SJCRH30 (cell line): ENCODE measurements at places on chromosomes 16 and 17.

DNA sequence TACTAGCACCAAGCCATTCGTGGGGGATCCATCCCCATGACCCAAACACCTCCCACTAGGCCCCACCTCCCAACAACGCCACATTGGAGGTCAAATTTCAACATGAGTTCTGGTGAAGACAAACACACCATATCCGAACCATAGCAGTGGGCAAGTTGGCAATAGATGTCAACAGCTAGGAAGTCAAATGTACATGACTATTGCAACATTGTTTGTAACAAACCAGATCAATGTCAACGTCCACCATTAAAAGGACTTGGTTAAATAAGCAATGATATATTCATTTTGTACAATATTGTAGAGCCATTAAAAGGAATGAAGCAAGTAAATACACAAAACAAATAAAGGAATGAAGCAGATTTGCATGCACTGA lies 26.5 kb upstream of the CIITA start:
- no peak overlapping the region for H3K27ac ChIP-seq
- no peak overlapping the region for H3K4me3 ChIP-seq
- H3K36me3 ChIP-seq, result no peaks in the 10 kb centered on the region
- no peak for DNase-seq
- no peaks in the 10 kb centered on the region for H3K4me1 ChIP-seq

GRCh38 chr17:29546830-29547229 lies 20.0 kb downstream of the ABHD15 start:
- DNase-seq, result no peak
- no peaks in the 10 kb centered on the region for H3K27me3 ChIP-seq
- peaks cover 29% of the 10 kb centered on the region for H3K4me1 ChIP-seq
- no peak overlapping the region for H3K4me3 ChIP-seq
- peaks cover 24% of the 10 kb centered on the region for H3K36me3 ChIP-seq

GRCh38 chr17:62931101-62931500 lies 34.9 kb upstream of the TANC2 start:
- H3K36me3 ChIP-seq, result no peaks in the 10 kb centered on the region
- H3K27me3 ChIP-seq, result no peaks in the 10 kb centered on the region
- no peak overlapping the region for H3K4me3 ChIP-seq
- no peak overlapping the region for H3K27ac ChIP-seq
- no peaks in the 10 kb centered on the region for H3K4me1 ChIP-seq

DNA sequence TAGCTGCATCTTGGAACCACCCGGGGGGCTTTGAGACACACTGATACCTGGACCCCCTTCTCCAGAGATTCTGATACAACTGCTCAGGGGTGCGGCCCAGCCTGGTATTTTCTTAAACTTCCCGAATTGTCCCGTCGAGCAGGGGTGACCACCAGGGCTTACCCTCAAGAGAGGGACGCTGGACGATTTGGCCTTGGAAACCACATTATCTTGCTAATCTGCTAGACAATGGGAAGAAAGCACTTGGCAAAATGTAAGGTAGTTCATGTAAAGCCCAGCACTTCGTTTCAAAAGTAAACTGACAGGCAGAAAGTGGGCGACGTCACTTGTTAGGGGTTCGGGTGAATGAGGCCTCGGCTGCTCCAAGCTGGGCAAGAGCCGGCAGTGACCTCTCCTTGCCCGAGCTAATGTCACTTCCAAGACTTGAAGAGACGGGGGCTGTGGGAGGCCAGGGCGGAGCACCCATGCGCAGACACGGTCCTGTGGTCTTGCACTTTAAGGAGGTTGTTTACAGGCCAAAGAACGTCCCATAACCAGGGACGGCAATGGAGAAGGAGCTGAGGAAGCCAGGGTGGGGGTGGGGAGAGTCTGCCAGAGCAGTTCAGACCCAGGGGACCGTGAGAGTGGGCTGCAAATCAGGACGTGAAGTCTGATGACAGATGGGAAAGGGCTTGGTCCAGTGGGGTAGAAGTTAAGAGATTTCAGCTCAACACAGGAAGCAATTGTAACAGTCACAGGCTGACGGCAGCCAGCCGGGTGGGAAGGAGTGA lies 152.7 kb upstream of the GSE1 start:
- no peaks in the 10 kb centered on the region for H3K27me3 ChIP-seq
- no peaks in the 10 kb centered on the region for H3K36me3 ChIP-seq
- DNase-seq, result peak; percentile 61
- H3K4me1 ChIP-seq, result peaks cover 24% of the 10 kb centered on the region

DNA sequence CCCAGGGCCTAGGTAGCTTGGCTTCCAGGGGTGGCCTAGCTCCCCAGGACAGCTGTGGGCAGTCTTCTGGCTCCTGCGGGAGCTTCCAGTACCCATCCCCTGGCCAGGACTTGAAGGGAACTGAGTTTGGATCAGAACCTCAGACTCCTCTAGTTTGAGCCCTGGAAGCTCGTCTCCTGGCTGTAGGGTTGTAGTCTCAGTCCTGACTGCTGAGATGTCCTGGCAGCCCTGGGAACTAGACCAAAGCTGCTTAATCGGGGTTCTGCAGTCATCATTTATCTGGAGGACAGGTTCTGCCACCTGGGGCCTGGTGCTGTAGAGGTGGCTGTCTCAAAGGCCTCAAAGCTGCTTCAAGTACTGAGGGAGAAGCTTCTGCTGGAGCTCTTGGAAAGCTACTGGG lies 163.7 kb downstream of the WSCD1 start:
- no peaks in the 10 kb centered on the region for H3K4me1 ChIP-seq
- no peak for DNase-seq
- H3K27ac ChIP-seq, result no peak overlapping the region
- no peaks in the 10 kb centered on the region for H3K27me3 ChIP-seq
- H3K36me3 ChIP-seq, result no peaks in the 10 kb centered on the region

- no peak overlapping the region for H3K27ac ChIP-seq
- DNase-seq, result no peak
- H3K27me3 ChIP-seq, result peaks cover 30% of the 10 kb centered on the region; the same call in 1 of the 2 replicates
- H3K36me3 ChIP-seq, result no peaks in the 10 kb centered on the region
- no peak overlapping the region for H3K4me3 ChIP-seq
These were observed 9.7 kb downstream of the RPUSD1 start for GRCh38 chr16:778447-778846.

DNA sequence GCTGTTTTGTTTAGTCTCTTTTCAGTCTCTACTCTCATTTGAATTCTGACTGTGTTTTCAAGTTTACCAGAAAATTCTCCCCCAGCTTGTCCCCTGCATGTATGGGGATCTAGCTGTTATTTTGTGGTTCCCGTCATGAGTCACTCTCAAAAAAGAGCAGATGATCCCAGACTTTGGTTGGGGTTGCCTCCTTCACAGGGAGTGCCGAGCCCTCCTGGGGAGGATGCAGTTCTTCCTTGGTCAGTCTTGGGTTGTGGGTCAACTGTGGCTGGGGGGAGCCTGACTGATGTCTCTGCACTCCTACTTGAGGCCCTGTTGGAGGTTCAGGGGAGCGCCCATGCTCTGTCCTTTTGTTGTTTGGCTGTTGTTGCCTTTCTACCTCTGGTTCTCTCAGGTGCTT lies 37.7 kb downstream of the EPN2 start:
- no peak overlapping the region for H3K4me3 ChIP-seq
- no peaks in the 10 kb centered on the region for H3K27me3 ChIP-seq
- H3K27ac ChIP-seq, result no peak overlapping the region
- peaks cover 10% of the 10 kb centered on the region for H3K36me3 ChIP-seq
- no peak for DNase-seq

DNA sequence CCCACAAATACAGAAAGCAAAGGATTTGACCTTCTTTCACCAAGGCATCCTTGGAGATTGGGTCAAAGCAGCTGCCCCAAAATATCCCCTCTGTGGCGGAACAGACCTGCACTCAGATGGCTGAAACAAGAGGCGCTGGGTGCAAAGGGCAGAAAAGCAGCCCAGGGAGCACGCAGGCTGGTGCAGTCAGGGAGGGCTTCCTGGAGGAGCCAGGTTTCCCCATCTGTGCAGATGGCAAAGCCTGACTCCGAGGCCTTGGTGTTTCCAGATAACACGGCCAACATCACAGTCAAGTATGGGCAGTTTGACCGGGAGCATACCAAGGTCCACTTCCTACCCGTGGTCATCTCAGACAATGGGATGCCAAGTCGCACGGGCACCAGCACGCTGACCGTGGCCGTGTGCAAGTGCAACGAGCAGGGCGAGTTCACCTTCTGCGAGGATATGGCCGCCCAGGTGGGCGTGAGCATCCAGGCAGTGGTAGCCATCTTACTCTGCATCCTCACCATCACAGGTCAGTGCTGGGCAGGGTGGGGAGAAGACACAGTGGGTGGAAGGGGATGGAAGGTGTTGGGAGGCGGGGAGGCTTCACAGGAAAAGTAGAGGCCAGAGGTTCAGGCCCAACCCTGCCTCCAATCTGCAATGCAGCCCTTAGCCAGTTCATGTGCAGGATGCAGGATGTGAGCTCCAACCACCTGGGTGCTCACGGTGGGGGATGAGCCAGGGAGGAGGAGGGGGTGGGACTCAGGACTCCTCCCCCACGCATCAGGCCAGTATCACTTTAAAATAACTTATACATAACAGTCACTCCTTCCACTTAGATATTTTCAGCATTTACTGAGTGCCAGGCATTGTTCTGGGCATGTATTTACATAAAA lies 26.4 kb upstream of the BEAN1 start:
- no peaks in the 10 kb centered on the region; the same call in 1 of the 2 replicates for H3K4me1 ChIP-seq
- DNase-seq, result no peak
- no peak overlapping the region for H3K27ac ChIP-seq
- H3K36me3 ChIP-seq, result no peaks in the 10 kb centered on the region
- no peaks in the 10 kb centered on the region for H3K27me3 ChIP-seq

DNA sequence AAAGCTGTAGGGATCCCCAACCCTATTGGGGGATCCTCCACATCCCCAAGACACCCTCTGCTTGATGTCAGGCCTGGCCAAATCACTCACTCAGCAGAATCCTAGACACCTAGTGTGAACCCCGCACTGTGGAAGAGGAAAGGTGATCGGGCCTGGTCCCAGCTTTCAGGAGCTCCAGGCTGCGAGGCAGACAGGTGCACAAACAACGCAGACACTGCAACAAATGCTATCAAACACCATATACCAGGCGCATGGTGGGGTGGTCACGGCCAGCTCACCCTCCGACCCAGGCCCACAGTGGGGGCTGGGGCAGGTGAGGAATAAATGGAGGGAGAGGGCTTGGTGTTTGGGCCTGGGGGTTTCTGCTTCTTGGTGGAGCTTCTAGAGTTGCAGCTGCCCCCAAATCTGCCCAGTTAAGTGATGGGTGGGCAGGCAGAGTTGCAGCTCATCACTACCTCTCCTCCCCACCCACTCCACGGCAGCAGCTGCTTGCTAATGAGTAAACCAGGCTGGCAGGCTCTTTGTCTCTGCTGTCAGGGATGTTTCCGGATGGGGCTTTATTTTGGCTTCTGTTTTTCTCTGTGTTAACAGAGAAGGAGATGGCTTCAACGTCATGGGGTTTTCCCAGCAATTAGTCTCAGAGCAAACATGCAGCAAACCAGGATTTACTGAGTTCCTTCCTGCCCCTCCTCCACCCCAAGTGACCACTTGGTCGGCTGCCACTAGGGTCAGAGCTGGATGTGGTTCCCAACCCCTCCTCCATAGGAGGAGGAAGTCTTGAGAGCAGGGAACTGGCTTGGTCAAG lies 46.6 kb downstream of the PECAM1 start:
- no peaks in the 10 kb centered on the region for H3K27me3 ChIP-seq
- H3K27ac ChIP-seq, result peak overlapping the region; percentile 75
- no peak overlapping the region for H3K4me3 ChIP-seq
- DNase-seq, result peak; percentile 75
- no peaks in the 10 kb centered on the region for H3K36me3 ChIP-seq

- H3K4me1 ChIP-seq, result no peaks in the 10 kb centered on the region
- no peaks in the 10 kb centered on the region for H3K27me3 ChIP-seq
- no peak overlapping the region for H3K27ac ChIP-seq
- peaks cover 51% of the 10 kb centered on the region for H3K36me3 ChIP-seq
- no peak overlapping the region for H3K4me3 ChIP-seq
These were observed 12.6 kb downstream of the UBN1 start for GRCh38 chr16:4859900-4860255.

DNA sequence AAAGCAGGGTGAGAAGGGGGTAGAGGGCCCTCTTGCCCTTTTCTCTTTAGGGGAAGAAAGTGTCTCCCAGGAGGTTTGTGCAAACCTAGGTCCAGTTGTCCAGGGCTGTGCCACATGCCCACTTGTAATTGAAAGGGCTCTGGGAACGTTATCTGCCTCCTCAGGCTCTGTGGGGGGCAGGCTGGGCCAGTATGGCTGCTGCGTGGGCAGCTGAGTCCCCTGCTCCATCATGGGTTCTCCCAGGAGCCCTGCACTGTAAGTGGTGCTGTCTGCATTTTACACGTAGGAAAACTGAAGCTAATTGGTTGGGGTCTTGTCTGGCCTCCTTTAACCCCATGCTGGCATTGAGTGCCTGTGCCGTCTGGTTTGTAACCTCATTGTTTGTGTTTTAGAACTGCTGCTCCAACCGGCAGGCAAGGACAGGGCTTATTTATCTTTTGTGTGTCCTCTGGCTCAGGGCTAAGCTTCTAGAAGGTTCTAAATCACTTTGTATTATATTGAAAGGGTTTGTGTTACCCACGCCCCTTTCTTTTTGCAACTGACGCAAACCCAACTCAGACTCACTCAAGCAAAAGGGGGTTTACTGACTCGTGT lies 117.7 kb upstream of the CIBAR2 start:
- H3K4me1 ChIP-seq, result peaks cover 13% of the 10 kb centered on the region
- no peaks in the 10 kb centered on the region for H3K27me3 ChIP-seq
- no peak overlapping the region for H3K4me3 ChIP-seq
- no peak overlapping the region for H3K27ac ChIP-seq
- no peak for DNase-seq

GRCh38 chr17:68937890-68938514 lies 17.2 kb downstream of the ABCA8 start:
- H3K27me3 ChIP-seq, result no peaks in the 10 kb centered on the region
- no peak overlapping the region for H3K27ac ChIP-seq
- no peaks in the 10 kb centered on the region for H3K36me3 ChIP-seq
- H3K4me1 ChIP-seq, result no peaks in the 10 kb centered on the region

- no peak overlapping the region for H3K27ac ChIP-seq
- DNase-seq, result no peak
- H3K4me3 ChIP-seq, result no peak overlapping the region
- no peaks in the 10 kb centered on the region for H3K36me3 ChIP-seq
These were observed 7.1 kb upstream of the DCAF7 start for GRCh38 chr17:63542942-63543821.

DNA sequence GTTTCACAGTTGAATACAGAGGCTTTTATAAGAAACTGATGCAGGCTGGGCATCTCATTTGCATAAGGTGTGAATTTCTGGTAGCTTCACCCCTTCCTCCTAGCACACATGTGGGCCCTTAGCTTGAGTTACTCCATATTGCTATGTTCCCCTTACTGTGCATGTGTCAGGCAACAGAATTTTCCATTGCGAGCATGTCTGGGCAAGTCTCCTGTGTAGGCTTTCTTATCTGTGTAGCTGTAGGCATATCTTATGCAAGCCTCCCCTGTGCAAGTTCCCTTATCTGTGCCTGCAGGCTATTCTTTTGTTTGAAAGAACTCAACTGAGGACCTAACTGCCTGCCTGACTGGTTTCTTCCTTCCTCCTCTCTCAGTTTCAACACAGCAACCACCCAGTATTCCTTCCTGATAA lies 597.4 kb upstream of the CDH5 start:
- H3K27me3 ChIP-seq, result no peaks in the 10 kb centered on the region
- DNase-seq, result no peak
- H3K4me3 ChIP-seq, result no peak overlapping the region
- H3K4me1 ChIP-seq, result peaks cover 19% of the 10 kb centered on the region
- H3K36me3 ChIP-seq, result no peaks in the 10 kb centered on the region

GRCh38 chr16:13205352-13205751 lies 304.0 kb downstream of the SHISA9 start:
- no peaks in the 10 kb centered on the region for H3K4me1 ChIP-seq
- no peaks in the 10 kb centered on the region for H3K27me3 ChIP-seq
- H3K4me3 ChIP-seq, result no peak overlapping the region

GRCh38 chr17:59641799-59642484 lies 22.2 kb downstream of the CLTC start:
- no peaks in the 10 kb centered on the region for H3K4me1 ChIP-seq
- no peak overlapping the region for H3K4me3 ChIP-seq
- peaks cover 26% of the 10 kb centered on the region for H3K36me3 ChIP-seq
- H3K27me3 ChIP-seq, result no peaks in the 10 kb centered on the region
- no peak for DNase-seq
